ENCODE measurements at places on chromosomes 6 and 20. TPM values are rescaled to one million over a fixed set of nuclear protein-coding genes. Genes with fewer than 3 reads are reported as not detected.

NHLRC1 gene
- 1.8 TPM for total RNA-seq

C20orf202 gene
- total RNA-seq, result not detected

HLA-DRB5 gene
- total RNA-seq, result not detected

GRIK2 gene
- 0.38 TPM for total RNA-seq

DDR1 gene
- total RNA-seq, result 194 TPM

SAMD5 gene
- 3.1 TPM for total RNA-seq

SGK2 gene
- 0.38 TPM for total RNA-seq

All from bronchial epithelial cell (primary cell).